Activated naive CD8-positive, alpha-beta T cell treated with anti-CD3 and anti-CD28 coated beads, Interleukin-2, amount 10 ng/mL, durations not matched to agents 7 days and 5 days (primary cell): ENCODE measurements at places on chromosomes 3 and 15. TPM values are rescaled to one million over a fixed set of nuclear protein-coding genes. Genes with fewer than 3 reads are reported as not detected.
A peak's percentile ranks its signal among the peaks of the same experiment; 100 is the strongest.

DNA sequence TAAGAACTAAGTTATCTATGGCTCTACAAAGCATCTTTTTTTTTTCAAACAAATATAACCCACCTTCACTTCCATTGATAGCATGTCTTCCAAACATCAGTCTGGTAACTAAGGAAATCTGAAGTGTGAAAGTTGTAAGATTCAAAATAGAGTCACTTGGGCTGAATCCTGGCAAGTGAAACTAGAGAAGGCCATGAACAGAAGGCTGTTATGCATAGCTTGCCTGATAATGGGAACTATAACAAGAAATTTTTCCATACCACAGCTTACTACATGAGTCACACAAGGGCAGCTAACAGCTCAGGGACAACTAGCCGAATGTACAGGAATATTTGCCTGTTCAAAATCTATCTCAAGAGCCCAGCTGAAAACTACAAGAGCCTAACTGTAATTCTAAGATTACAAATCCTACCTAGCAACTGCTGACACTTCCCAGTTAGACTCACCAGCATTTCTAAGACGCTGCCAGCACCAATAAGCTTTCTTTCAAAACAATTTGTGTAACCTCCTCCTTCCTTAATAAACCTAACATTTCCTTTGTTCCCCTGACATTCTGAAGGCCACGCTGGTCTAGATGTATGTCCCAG lies 1066.5 kb downstream of the PLOD2 start:
- no peak for DNase-seq

DNA sequence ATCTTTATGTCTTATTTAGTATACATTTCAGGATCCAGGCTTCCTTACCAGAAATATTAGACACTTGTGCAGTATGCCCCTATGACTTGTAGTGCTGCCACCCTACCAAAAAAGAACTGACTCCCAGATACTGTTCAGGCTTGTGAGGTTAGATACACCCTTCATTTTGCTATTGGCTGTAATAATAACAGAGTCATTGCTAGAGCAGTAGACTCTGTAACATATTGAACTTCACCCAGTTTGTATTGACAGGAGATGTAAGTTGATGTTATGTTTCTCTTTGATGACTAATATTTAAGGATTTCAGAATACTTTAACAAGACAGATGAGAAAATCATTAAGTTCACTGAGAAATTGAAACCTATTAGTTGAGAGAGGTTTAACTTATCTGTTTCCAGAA lies 32.9 kb downstream of the RNF111 start:
- no peak for DNase-seq

- no peak for DNase-seq
Measured at GRCh38 chr3:108505811-108506210, 4.6 kb downstream of the MYH15 start.

GRCh38 chr3:37779289-37780152 lies 82.2 kb upstream of the CTDSPL start:
- DNase-seq: no peak

DNA sequence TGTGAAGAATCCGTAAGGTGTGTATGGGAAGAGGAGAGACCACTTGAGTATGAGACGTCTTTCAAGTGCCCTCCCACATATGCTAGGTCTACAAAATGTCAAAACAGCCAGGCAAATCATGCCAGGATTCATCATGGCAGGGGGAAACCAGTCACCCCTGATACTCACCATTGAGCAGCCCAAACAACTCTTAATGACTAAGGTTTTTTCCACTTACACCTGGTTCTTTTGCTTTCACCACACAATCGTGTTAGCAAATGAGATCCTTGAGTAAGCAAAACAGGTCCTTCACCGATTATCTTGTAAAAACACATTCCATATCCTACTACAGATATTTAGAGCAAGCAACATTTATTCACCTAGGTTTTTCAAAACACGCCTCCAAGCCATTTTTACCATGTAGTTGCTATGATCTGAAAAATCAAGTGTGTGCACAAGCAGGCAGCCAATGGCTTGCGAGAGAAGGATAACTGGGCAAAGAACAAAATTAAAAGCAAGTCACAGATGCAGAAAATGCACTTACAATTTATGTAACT lies 177.5 kb upstream of the LPP start:
- no peak for DNase-seq

DNA sequence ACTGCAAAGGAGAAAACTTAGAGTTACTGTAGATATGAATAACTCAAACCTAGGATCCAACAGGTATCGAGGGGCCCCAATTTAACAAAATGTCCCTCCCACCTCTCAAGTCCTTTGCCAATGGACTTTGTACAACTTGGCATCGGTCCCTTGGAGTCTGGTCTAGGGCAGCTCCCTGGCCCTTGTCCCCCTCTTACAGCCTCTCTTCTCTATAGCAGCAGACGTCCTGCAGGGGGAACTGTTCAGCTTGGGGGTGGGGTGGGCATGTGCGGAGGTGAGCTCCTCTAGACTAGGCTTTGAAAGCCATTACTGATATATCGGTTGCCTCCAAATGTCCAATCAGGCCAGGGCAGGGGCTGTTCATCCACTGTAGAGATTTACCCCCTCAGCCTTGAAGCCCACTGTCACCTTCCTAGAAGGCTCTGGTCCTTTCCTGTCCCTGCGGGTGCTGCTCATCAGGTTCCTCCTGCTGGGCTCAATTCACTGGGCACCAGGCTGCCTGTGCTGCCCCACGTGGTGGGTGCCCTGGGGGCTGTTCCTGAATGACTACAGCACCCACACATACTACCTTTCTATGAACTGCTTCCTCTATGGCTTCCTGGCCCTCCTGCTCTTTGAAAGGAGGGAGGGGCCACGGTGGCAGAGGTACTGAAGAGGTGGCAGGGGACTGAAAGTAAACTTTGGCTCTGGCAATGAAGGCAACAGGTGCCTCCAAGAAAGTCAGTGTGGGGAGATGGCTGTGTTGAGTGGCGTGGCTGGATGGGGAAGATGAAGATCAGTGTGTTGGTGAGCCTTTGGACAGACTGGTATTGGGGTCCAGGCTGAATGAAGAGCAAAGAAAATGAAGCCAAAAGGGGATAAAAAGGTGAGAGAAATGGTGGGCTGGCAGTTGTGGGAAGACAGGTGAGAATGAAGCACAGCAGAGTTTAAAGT lies 78.8 kb upstream of the MEX3B start:
- DNase-seq: no peak

DNA sequence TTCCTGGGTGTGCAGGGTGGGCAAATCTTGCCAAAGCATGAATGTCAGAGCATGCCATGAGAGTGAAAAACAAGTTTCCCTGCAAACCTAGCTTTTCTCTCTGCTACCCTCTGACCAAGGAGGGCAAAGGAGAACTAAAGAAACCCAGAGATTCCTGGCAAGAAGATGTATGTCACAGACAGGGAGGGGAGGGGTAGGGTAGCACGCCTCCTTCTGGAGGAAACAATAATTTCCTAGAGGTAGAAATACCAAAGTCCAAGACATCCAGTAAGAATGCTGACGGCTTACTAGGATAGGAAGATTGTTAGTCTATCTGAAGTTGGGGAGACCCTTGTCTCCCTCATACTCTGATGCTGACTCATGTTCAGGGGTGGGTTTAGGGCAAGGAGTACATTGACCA lies 203.9 kb downstream of the NR1D2 start:
- DNase-seq: no peak

DNA sequence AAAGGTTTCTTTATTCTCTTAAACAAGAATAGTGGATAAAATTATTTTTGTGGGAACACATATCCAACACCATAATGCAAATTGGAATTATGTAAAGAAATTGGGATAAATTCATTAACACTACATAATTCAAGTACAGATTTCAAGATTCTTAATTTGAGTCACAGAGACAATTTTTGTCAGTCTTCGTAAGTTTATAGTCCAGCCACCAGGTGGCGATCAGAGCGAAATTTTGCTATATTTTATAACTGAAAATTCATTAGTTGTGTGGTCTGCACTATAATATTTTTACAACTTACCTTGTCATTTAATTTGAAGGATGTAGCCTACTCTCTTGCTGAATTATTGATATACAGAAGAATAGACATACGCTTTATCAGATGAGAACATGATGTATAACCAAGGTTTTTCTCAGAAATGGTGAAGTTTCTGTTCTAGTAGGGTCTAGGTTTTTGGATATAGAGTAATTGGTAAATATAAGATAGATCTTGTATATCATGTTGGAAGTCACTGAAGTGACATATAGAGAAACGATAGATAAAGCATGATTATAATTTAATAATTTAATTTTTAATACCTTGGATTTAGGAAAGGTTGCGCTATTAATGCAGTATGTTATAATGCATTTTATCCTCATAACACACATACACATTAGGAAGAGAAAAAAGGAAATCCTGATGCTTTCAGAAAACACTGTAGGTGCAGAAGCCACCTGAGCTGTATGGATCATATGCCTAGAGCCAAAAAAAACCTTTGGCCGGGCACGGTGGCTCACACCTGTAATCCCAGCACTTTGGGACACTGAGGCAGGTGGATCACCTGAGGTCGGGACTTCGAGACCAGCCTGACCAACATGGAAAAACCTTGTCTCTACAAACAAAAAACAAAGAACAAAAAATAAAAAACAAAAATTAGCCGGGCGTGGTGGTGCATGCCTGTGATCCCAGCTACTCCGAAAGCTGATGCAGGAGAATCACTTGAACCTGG lies 31.7 kb downstream of the PLSCR4 start:
- DNase-seq: no peak

DNA sequence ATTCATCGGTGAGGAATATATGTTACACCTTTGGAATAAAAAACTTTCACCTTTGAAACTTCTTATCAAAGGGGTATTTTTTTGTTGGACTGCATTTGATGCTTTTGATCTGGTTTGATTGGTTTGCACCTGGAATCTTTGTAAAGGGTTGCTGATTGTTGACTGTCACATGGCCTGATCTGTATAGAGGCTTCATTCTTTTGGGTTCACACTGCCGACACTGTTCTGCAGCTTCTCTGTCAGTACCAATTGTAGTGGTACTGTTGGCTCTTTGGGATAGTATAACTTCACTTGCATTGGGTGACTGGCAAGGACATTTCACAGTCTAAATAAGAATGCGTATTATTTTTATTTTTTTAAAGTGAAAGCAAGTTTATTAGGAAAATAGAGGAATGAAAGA lies 155.7 kb downstream of the DOCK3 start:
- DNase-seq: no peak

GRCh38 chr15:90386221-90386620 lies 1.8 kb upstream of the IQGAP1 start:
- DNase-seq: no peak

- DNase-seq: no peak
Measured at GRCh38 chr15:66046751-66047150, 177.5 kb downstream of the RAB11A start.

DNA sequence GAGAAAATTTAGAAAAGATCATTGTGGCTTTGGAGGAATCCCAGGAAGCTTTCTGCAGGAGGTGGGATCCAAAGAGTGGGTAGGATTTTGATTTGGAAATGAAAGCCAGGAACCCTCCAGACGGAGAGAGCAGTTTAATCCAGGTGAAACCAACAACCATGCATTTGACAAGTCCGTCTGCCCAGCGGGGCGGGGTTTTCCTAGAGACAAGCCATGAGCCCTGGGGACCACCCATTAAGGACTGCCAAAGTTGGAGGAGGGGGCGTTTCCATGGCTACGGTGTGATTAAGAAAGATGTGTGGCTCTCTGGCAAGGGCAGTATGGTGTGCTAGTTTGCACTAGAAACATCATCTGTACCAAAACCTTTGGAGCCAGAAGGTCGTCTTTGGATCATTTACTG lies 53.4 kb downstream of the SRGAP3 start:
- DNase-seq: no peak

DNA sequence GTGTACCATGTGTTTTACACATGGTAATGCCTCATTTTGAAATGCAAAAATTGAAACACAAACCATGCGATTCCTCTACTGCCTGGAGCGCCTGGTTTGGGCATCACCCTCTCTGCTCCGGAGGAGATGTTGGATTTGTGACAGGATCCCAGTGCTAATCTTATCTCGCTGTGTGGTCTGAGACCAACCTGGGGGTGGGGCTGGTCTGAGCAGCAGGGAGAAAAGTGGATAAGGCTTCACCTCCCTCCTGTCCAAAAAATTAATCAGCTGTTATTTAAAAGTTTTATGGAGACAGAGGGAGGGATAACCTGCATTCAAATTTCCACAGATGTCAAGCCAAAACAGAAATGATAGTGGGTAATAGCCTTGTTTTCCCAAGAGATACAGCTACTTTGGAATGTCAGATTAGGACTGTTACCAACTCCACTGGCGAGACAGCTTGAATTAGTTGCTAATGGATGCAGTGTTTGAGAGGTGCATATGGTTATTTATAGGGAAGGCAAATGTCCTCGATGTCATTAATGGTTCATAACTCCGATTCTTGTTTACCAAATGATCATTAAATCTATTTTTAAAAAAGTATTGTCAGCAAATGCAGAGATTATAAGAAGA lies 54.0 kb upstream of the SKOR1 start:
- DNase-seq: no peak

DNA sequence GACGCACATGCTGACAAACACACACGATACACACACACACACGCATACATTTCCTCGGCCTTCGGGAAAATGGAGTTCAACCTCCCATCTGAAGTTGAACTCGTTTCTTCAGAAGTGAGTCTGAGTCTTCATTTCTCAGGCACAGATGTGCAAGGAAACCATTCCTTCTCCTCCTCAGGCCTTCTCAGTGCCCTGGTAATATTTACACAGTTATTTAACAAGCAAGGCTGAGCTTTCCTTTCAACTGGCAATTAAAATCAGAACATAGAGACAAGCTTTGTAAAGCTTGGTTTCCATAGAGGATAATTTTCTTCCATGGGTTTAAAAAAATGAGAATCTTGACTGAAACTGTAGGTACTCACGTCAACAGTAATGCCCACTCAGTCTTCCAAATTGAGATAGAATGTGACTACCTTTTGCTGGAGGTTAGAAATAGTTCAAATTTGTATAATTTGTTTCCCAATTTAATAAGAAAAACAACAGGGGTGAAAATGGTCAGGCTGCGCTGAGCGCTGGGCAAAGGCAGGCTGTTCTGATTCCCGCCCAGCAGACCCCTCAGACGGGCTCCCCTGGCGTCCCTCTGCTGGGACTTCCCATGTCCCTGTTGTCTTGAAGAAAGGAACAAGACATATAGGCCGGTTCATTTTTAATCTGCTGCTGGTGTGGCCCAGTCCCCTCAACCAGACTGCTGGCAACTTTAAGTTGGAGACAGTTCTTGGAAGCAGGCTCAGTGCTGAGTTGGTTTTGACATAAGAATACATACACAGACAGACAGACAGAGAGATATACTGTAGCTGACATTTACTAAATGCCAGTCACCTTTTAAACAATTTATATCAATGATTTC lies 174.3 kb downstream of the XXYLT1 start:
- peak; percentile 4 for DNase-seq

Gene ZBED2
- total RNA-seq: 1.9 TPM

Gene GP5
- 2.3 TPM for total RNA-seq

Gene SNTN
- total RNA-seq: not detected

Gene CGNL1
- total RNA-seq: not detected

Gene CACNA2D3
- not detected for total RNA-seq

Gene ADAMTS7
- total RNA-seq: not detected
